ENCODE measurements at places on chromosomes 3 and 15.

DNA sequence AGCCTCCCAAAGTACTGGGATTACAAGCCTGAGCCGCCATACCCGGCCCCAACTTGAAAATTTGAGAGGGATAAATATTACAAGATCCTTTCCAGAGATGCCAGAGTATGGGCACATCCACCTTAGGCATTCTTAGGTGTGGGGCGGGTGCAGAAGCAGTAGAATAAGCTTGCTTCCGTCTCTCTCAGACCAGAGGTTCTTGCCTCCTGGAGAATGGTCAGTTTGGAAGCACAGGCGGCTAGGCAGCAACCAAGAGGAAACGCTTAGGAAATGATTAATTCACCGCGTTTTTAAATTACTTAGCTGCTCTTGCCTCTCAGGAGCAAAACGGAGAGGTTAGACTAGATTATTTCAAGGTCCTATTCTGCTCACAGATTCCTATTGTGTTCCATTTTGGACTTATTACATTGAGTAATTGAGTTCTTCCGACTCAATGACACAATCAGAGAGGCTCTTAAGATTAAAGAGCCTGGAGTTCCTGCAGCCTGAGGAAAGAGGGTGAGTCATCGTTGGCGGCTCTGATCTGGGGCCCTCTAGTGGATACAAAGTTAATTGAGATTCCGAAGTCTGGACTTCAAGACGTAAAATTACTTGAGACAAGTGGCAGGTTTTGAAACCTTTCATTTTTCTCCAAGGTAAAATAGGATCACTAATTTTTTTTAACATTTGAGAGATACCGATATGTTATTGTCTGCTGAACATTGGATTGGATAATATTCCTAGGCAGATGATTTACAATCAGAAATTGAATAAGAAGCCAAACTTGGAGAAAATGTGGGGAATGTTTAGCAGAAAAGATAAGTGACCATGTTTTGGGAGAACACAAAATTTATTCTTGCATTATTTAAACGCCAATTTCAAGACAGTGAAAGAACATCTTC, 5.8 kb upstream of the TOPAZ1 start:
- no peak for DNase-seq

GRCh38 chr15:92869263-92869940, 30.7 kb upstream of the CHD2 start:
- no peak for DNase-seq

GRCh38 chr15:52080031-52080430, 32.5 kb downstream of the BCL2L10 start:
- DNase-seq = no peak

DNA sequence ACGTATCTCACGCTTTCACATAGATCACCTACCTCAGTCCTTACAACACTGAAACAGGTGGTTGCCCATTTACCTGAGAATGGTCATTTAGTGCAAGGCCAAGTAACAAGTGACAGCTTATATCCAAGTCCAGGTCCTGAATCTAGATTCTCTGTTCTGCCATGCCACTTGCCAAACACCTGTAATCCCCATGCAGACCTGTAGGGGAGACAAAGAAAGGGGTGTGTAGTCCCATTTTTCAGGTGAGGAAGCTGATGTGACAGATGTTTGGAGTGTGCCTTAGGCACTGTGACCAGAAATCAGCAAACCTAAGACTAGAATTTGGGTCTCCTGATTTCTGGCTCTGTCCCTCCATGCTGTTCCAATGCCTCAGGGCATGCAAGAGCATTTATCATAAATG, 12.7 kb downstream of the ZNF35 start:
- no peak for DNase-seq

GRCh38 chr15:62966294-62967078, 76.1 kb upstream of the TPM1 start:
- no peak for DNase-seq

DNA sequence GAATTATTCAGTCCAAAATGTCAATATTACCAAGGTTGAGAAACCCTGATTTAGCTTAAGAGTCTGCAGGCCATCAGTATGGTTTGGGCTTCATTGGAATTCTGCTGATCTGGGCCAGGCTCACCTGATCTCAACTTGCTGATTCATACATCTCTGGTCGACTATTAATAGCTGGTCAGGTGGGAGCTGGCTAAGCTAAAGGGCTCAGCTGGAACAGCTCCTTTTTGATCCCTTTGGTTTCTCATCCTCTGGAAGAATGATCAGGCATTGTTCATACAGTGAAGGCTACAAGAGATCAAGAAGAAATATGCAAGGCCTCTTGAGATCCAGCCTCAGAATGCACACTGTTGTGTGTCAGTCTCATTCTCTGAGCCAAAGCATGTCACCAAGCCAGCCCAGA, 123.3 kb upstream of the MME start:
- no peak for DNase-seq

DNA sequence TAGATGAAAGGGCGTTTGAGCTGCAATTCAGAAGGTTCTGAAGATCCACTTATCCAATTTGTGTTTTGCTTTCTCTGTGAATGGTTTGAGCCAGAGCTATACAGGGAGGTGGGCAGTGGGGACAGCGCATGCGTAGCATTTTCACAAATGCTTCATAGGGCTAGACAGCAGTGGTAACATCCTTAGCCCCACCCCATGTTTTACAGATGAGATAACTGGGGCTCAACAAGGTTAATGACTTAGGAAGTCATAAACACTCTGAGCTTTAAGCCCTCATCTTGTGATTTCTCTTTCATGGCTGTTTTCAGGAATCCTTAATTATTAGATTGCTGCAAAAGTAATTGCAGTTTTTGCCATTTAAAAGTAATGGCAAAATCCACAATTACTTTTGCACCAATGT, 408.7 kb downstream of the IL5RA start:
- no peak for DNase-seq

- no peak for DNase-seq
Observed at GRCh38 chr15:88303395-88303794, 46.9 kb upstream of the NTRK3 start.

Data from esophagus muscularis mucosa (tissue), 4 donors.